ENCODE measurements at places on chromosomes 7 and 10. TPM values are rescaled to one million over a fixed set of nuclear protein-coding genes. Genes with fewer than 3 reads are reported as not detected.

- no peak for ATAC-seq
Measured at GRCh38 chr10:26593896-26594295, 103.6 kb upstream of the PDSS1 start.

GRCh38 chr7:73833251-73833919 lies 2.6 kb downstream of the CLDN4 start:
- ATAC-seq = no peak

DNA sequence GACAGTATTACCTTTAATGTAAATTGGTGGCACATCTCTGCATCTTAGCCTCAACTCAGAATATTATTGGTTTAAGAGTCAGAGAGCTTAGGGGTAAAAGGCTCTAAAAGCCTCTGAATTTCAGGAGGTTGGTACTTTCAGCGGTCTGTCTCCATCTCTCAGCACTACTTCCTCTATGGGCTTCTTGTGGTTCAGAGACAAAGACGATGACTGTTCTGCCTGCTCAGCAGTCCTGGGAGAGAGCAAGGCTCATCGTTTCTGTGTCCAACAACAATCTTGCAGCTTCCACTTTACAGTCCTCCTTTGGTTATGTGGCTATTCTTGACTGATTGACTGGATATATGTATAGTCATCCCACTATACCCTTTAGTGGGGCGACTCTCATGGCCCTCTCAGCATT lies 394.7 kb downstream of the AUTS2 start:
- ATAC-seq = no peak

GRCh38 chr10:1960982-1961381 lies 223.7 kb upstream of the ADARB2 start:
- no peak for ATAC-seq

- no peak for ATAC-seq
Measured at GRCh38 chr10:6300106-6300783, 97.5 kb downstream of the PFKFB3 start.

DNA sequence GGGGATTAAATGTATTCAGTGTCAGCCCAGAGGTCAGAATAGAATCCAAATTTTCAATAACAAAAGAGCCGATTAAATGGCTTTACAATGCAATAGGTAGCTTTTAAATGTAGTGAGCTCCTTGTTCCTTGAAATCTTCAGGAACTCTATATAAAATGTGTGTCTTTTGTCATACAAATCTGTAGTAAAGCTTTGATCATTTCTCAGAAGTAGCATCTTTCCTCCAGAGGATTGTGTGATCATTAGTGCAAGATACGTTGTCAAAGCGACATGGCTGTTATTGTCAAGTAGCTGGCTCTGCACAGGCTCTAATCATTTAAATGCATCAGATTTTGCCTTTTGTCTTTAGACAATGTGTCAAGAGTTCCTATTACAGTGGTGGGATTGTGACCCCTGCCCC lies 116.1 kb upstream of the NAMPT start:
- no peak for ATAC-seq

DNA sequence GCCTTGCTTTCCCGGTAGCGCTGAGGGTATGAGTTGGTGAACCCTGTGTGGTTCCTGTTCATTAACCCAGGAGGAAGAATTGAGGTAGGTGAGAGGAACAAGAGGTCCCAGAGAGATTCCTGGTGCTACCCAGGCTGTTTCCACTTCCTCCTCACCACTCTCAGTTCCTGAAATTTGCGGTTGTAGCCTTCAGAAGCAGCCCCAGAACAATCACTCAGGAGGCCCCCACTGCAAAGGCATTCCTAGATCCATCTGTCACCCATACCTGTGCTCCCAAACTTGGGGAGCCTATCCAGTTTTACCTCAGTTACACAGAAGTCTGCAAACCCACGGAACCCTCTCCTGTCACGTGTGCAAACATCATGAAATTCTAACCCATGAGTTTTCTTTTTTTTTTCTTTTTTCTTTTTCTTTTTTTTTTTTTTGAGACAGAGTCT lies 9.0 kb upstream of the PIP4K2A start:
- ATAC-seq = no peak

DNA sequence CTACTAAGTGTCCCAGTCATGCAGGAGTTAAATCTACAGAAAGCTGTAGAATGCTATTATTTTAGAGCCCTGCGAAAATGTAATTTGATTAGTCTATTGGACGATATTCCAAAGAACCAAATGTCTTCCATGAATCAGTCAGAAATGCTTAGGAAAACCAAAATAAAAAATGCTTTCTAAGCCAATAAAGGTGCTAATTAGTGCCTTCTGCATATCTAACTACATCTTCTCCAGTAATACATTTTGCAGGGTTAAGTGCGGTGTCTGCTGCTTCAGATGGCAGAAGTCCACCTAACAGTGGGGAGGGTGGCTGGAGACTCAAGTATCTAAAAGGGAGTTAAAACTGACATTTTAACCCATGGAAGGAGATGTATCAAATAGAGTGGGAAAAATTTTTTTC lies 50.1 kb downstream of the ITPRID1 start:
- ATAC-seq = no peak

DNA sequence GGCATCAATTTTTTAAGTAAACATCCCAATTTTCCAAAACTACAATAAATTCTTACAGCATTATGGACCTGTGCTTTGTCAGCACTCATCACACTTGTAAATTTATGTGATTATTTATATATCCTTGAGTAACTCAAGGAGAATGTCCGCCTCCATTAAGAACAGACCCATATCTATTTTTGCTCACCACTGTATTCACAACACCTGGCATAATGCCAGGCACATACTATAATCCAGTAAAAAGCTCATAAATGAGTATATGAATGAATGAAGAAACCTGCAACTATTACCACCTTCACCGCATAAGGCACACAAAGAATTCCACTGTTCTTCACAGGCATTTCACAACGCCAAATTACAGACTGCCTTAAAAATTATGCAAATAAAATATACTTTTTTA lies 46.9 kb downstream of the MINDY3 start:
- ATAC-seq = no peak

DNA sequence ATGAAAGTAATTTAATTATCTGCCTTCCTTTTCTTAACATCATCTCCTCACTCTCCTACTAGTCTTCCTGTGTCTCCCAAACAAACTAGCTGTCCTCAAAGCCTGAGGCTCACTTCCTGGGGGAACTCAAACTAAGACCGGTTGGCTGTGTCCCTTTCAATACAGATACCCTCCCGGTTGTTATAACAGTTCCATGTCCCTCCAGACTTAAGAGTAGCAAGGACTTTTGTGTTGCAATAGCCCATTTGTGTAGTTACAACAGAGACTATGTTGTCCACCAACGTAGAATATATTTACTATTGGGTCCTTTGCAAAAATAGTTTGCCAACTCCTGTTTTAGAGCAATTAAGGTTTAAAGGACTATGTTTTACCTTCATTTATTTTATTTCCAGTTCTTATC lies 8.6 kb upstream of the TARP start:
- no peak for ATAC-seq

DNA sequence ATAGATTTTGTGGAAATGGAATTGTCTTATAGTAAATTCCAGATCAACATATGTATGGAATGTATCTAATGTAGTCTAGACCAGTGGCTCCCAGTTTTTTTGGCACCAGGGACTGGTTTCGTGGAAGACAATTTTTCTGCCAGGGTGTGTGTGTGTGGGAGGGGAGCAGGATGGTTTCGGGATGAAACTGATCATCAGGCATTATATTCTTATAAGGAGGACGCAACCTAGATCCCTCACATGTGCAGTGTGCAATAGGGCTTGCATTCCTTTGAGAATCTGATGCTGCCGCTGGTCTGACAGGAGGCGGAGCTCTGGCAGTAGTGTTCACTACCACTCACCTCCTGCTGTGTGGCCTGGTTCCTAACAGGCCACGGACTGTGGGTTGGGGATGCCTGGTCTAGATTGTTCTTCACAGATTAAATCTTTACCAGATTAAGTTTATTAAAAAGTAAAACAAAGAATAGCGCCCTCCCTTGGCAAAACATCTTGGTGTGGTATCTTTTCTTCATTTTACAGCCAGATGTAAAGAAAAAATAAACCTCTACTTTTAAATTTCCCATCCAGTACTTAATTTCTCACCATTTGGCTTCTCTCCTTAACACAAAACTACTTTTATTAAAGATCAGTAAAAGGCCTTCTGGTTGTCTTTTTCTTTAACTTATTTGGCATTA lies 48.4 kb downstream of the SEPTIN7 start:
- no peak for ATAC-seq

DNA sequence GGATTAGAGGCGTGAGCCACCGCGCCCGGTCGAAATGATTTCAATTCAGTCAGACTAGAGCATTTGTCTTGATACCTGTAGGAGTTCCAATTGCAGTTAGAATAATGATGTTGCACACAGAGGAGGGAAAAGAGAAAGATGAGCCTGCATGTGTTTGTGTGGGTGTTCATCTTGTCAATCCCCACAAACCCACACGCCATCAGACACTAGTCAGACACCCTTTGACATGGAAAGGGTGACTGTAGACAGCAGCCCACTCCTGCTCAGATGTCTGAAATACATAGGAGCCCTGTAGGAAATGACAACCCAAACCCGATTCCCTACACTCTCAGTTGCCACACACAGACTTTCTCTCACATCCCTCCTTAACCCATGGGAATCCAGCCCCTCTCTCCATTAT lies 92.0 kb downstream of the ABLIM1 start:
- no peak for ATAC-seq

GRCh38 chr10:123027861-123028260 lies 19.1 kb downstream of the ACADSB start:
- ATAC-seq = no peak

DNA sequence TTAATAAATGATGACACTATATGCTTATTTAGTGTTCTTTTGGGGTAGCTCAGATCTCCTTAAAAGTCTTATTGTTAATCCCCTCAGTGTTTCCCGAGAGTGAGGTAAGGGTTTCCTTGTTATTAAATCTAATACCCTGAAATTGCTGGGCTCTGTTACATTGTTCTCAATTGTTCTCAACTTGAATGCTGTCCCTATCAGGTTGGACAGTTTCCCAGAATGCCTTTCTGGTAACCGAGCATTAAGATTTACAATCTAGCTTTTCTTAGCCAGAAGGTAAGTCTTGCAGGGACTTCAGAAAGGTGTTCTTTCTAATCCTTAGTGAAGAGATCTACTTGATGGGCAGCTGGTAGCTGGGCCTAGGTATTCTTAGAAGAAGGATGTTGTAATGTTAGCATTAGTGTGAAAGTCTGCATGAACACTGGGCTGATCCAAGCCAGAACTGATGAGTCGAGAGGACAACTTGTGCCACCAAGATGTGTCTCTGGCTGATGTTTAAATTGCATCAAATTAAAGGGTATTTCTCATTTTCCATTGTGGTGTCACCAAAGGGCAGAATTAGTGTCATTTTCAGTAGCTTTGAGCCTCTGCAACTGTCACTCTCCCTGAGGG lies 89.9 kb downstream of the SND1 start:
- ATAC-seq = no peak

DNA sequence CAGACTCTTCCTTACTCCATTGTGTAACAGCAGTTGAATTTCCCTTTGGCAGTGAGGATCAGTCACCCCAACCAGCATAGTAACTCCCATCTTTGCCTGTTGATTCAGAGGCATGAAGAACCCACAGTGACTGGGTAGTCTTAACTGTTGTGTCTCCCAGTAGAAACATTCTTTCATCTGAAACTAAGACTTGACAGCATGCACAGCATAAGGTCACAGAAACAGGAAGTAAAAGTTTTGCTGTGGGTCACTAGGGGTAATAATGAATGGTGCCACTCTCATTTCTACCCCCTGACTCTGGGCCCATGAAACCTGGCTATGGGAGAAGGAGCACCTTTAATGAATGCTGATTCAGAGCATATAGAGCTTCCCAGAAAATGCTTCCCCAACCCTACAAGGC lies 8.3 kb upstream of the FRMPD2 start:
- no peak for ATAC-seq

- ATAC-seq = no peak
Measured at GRCh38 chr10:35426657-35427056, 90.3 kb downstream of the CCNY start.

The EIF5AL1 gene
- 0.20 TPM for total RNA-seq

The INHBA gene
- 49.2 TPM for total RNA-seq

The NUTM2E gene
- not detected for total RNA-seq

The PON1 gene
- total RNA-seq = not detected

The FAM25A gene
- total RNA-seq = not detected

The PSMA2 gene
- total RNA-seq = 78.6 TPM

The LHFPL3 gene
- total RNA-seq = not detected

All from gastroesophageal sphincter (tissue), 4 donors.